ENCODE measurements at places on chromosomes 16 and 17.

GRCh38 chr17:77821114-77821513 lies 137.4 kb upstream of the TNRC6C start:
- DNase-seq, result no peak

- DNase-seq, result no peak
Measured at GRCh38 chr17:44916781-44917241, 1.5 kb upstream of the GFAP start.

DNA sequence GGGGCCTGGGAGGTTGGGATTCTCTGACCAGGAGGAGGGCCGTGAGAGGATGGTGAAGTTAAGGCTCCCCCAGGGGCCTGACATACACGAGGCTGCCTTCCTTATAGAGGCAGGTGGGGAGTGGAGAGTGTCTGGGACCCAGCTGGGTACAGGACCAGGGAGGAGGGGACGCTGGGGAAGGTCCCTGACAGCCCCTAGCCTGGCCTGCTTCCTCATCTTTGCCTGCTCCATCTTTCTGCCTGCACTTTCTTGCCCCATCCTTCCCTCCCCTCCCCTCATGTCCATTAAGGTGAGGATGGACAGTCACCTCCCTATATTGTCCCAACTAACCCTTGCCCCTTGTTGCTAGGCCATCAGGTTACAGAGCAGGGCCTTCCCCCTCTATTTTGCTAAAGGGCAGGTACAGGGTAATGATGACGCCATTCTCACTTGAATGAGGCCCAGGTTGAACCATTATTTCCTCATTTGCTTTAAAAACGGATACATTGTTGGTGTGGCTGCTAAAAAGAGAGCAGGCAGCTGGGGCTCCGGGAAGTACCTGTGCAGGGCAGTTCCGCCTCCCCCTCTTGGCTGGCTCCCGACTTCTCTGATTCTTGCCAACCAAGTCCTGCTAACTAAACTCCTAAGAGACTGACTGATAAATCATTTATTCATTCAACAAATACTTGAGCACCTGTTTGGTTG lies 1.3 kb downstream of the C17orf99 start:
- no peak for DNase-seq

DNA sequence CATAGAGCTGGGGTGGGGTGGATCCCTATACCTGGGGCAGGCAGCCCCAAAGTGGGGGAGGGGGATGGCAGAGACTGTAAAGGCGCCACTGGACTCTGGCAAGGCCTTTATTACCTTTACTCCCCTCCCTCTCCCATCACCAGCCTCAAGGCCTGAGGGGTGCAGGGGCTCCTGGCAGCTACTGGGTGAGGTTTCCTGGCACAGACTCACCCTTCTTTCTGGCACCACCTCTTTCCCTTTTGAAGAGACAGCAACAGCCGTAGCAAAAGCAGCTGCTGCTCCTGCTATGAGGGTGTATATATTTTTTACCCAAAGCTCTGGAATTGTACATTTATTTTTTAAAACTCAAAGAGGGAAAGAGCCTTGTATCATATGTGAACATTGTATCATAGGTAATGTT lies 17.6 kb downstream of the RAPGEFL1 start:
- DNase-seq, result no peak

GRCh38 chr16:60419859-60420258 lies 1616.4 kb downstream of the CDH8 start:
- no peak for DNase-seq

DNA sequence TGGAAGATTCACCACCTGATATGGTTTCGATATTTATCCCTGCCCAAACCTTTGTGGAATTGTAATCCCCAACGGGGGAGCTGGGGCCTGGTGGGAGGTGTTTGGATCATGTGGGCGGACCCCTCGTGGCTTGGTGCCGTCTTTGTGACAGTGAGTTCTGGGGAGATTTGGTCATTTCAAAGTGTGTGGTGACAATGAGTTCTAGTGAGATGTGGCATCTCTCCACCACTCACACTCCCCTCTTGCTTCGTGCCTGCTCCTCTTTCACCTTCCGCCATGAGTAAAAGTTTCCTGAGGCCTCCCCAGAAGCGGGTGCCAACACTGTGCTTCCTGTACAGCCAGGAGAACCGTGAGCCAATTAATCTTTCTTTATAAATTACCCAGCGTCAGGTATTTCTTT lies 9.7 kb downstream of the CCDC57 start:
- DNase-seq, result no peak

DNA sequence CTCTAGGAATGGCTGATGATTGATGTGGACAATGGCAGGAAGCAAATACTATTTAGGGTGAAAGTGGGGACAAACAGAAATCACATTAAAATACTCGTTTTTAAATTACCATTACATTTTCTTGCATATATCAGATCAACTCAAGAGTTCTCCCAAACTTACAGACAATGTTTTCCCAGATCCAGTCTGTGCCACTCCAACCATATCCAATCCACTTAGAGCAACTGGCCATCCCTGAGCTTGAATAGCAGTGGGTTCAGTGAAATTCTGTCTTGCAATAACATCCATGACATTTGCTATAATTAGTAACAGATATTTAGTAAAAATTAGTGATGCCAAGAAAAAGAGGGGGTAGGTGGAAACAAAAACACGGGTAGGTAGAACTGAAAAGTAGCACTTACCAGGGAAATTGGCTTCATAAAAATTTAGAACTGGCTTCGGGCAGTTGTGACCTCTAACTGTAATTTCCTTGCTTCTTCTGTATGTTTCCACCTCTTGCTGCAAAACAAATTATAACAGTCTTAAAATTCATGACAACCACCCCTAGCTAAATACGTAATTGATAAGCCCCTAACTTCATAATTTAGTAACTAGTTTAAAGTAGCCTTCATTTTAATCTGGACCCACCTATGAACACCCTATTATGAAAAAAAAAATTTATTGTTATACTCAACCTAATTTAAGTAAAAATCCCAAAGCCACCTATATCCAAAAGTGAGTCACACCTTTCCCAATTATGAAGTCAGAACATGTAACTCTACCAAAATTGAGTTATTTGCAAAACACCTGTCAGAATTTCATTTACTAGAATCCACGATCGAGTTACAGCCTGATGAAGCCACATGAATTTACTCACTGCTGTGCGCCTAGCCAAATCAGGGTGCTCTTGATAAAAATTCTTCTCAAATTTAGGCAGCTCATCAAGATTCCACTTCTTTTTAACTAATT lies 2.0 kb downstream of the DDX5 start:
- DNase-seq, result no peak

DNA sequence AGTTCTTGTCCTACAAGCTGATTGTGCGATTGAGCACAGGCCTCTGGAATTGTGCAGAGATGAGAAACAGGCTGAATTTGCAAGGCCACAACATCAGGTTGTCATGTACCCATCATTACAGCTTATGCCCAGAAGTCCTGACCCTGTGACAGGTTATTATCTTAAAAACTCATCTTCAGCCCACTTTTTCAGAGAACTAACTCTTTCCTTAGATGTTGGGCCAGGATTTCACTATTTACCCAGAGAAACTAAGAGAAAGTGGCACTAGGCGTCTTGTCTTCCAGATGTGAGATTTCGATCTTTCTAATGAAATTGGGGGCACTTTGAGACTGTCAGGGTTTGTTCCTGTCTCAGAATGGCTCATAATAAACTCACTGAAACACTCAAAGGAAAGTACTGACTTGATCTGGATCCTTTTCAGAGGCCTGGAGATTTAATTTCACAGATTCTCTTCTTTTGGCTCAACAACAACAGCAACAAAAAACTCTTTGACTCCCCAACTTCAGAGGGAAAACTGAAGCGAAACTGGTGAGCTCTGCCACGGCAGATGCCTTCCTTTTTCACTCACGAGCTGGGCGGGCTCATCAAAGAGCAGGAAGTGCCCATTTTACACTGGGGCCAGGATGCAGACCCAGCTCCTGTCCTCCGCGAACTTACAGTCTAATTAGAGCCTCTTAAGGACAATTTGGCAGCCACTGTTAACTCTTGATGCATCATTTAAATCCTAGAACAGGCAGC lies 17.7 kb upstream of the SLC12A3 start:
- peak; percentile 16 for DNase-seq

- no peak for DNase-seq
Measured at GRCh38 chr16:76183647-76184046, 93.6 kb upstream of the CNTNAP4 start.

DNA sequence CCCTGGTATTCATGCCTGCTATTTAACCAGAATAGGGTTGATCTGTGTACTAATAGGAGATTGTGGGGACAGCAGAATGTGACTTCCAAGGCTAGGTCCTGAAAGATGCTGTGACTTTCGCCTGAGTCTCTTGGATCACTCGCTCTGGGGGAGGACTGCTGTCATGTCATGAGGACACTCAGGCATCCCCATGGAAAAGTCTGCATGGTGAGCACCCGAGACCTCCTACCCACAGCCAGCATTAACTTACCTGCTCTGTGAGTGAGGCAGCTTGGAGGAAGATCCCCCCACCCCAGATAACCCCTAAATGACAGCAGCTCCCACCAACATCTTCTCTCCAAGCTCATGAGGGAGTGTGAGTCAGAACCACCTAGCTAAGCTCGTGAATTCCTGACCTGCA lies 30.3 kb upstream of the C16orf78 start:
- DNase-seq, result no peak

DNA sequence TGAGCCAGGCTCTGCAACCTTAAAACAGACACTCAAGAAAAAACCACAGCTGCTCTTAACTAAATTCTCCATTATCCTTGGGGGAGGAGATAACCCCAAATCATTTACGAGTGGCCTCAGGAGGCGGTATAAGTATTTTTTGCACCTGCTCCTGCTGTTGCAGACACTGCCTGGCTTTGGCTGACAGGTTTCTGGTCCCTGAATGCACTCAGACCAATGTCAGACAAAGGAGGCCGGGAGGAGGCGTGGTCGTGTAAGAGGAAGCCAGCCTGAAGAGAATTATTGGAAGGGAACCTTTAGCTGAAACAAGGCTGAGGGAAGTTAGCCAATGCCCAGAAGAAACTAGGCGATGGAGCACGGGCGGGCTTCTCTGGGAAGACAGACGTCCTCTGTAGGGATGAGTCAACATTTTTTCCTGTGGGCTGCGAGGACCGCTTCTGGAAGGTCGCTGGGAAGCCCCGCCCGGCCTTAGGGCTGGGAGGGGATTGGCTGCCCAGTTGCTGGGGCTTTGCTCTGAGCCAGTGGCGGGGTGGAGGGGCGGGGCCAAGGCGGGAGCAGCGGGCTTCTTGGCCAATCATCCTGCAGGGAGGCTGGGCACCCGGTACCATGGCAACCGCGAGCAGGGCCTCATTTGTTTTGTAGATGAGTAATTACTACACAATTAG lies 82.3 kb downstream of the CCDC182 start:
- peak; percentile 99 for DNase-seq

GRCh38 chr16:49556606-49557446 lies 183.2 kb downstream of the C16orf78 start:
- DNase-seq, result peak; percentile 63

- DNase-seq, result peak; percentile 32
Measured at GRCh38 chr16:1333149-1333812, at the start of gene BAIAP3. TSS of gene BAIAP3 (plus strand) at chr16:1333645. CDS start at chr16:1338550, 4,905 bp downstream.

DNA sequence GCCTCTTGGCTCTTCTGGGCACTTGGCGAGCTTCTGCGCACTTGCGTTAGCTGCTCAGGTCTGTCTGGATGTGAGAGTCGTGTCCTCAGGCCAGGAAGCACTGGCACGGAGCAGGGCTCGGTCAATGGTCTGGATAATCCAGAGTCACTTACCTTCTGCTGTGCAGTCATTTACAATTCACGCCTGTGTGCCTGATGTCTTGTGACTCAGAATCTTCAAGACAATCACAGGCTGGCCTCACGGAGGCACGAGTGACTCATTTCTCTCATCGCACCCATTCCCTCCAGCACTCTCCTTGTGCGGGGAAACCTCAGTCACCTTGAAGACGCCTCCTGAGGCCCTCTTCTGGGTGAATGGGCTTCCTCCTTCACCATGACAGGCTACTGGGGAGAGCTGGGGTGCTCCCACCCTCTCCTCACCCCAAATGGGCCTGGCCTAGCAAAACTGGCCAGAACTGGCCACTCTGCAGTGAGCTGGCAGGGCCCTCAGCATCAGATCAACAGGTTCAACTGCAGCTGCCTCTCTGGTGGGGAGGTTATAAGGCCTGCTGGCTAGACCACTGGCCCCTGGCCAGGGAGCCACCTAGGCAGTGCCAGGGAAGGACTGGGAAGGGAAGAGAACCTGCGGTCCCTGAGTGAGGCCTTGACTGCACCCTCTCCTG lies 1.9 kb upstream of the CAPN15 start:
- peak; percentile 90 for DNase-seq

GRCh38 chr17:10648956-10649355 lies 8.2 kb downstream of the MYH3 start:
- peak; percentile 57 for DNase-seq

DNA sequence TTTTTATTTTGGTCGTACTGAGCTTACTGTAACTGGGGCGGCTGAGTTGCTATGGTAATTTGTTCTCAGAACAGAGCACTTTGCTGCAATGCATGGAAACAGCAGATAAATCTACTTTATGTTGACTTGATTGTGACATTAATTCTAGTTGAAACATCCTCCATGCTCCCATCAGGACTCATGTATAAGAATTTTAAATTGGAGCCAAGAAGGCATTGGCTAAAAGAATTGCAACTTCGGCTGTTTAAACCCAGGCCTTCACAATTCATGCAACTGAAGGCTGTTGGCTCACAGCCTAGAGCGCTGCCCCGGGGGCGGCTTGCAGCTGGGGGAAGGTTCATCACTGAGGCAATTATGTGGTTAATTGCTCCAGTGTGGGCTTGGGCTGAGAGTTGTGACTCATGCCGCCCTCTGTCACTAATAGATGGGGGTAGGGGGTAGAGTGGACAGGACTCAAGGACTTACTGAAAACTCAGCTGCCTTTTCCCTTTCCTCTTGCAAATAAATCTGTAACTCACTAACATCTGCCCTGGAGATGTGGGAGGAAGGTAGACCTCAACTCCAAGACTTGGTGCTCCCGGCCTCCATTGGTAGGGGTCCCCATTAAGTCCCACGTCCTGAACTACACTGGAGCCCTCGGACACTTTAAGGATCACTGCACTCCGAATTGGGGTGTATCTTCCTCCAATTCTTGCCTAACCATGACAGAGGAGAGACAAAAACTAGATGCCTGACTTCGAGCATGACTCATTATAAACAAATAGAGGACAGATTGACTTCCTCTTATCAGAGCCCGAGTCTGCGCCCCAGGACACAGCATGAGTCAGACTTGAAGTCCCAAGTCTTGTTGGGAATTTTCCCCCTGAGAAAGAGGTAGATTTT lies 37.5 kb downstream of the ERCC4 start:
- DNase-seq, result peak; percentile 91

- no peak for DNase-seq
Measured at GRCh38 chr16:11417487-11417886, 72.2 kb downstream of the RMI2 start.

DNA sequence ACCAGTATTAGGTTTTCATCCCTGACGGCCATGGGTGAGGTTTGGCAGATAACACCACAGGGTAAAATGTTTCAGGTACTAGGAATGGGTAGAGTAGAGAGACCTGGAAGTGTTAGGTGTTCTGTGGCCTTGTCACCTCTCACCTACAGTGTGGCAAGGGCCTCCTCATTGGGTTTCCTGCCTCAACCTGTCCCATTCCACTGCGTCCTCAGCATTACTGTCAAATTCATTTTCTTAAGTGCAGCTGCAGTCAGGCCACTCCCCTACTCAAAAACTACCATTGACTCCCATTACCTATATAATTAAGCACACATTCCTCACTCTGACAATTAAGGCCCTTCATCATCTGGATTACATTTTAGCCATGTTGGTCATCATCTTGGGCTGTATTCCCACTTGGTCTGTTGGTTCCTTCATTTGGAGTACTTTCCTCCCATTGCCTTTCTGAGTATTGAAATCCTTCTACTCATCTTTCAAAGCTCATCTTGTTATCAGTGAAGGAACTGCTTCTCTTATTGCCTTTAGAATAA lies 64.5 kb downstream of the NUP88 start:
- DNase-seq, result no peak

- no peak for DNase-seq
Measured at GRCh38 chr16:12609937-12610699, 193.6 kb downstream of the CPPED1 start.

GRCh38 chr17:56929362-56929969 lies 15.6 kb upstream of the TRIM25 start:
- DNase-seq, result peak; percentile 28

Measured in cardiac fibroblast (primary cell).